Fibroblast of the aortic adventitia (primary cell): ENCODE measurements at places on chromosomes 7 and 10.

DNA sequence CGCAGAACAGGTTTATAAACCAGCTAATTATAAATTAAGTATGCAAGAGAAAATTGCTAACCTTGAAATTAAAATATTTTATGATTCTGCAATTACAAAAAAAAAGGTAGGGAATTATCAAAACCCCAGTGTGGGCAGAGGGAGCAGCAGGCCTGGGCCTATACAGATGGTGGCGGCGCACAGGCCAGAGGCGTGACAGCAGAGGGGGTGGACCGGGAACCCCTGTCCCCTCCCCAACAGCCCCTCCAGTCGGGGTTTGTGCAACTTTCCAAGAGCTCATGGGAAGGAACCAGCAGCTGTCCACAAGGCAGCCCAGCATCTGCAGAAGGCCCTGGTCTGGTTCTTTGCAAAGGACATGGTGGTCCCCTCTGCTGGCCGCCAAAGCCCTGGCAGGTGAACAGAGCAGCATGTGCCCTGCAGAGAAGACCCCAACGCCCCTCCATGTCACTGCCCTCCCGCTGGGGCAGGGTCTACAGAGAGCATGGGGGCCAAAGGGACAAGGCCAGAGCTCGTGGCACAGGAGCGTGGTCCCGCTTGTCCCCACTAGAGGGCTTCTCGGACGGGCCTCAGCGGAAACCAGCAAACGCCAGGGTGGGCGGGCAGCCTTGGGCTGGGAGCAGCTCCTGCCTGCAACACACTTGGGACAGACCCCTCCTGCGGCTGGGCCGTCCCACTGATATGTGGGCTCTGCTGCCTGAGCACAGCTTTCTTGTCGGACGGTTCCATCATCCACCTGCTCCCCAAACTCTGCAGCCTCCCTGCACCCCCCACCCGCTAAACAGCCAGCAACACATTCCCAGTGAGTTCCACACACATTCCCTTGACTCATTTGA, 75.1 kb downstream of the EBF3 start:
- DNase-seq, result peak; percentile 52

- DNase-seq, result peak; percentile 64
Measured at GRCh38 chr10:110610308-110610774, 33.8 kb upstream of the RBM20 start.

DNA sequence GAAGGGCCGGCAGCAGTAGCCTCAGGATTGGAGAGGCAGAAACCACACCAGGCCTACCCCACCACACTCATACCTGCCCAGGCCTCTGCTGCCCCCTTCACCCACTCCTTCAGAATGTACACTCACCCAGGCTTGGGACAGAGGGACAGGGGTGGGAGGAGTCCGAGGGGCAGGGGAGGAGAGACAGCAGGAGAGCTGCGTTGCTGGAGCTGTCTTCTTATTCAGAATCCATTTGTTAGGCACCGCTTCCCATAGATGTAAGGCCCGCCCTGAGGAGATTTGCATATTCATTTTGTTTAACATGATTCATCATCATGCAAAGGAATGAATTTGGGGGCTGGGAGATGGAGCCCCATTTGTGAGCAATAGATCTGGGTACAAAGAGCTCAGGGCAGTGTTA, 156.7 kb downstream of the CDH23 start:
- DNase-seq, result no peak

GRCh38 chr7:21916176-21916575, 29.5 kb downstream of the CDCA7L start:
- no peak for DNase-seq

GRCh38 chr7:38316733-38317360, 43.4 kb upstream of the TARP start:
- no peak for DNase-seq

- no peak for DNase-seq
Measured at GRCh38 chr10:70176441-70176840, 6.1 kb upstream of the SAR1A start.

DNA sequence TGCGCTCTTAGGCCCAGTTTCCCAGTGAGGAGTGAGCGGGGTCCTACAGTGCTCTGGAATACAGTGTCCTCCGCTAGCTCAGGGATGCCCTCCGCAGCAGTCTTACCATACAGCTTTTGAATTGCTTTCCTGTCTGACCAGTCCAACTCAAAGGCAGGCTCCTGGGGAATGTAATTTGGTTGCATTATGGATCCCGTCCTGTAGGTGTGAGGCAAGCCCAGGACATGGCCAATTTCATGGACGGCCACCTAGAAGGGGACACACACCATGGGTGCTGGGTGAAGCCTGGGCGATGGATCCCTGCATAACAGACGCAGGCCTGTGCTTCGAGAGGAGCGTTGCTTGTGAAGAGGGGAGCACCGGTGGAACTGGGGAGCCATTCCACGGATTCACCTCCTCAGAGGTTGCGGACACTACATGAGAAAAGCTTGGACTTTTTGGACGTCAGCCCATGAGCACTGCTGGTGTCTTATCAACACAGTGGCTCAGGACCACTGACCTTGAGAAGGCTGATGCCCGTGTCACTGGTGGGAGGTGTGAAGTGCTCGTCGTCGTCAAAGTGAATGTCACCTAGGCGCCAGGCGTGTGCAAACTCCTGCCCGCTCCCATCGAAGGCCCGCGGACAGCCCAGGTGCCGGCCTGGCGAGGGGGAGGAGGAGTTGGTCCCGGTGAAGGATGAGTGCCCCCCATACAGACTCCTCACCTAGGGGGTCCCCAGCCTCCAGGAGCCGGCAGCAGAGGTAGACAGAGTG, 3.3 kb downstream of the MMP21 start:
- DNase-seq, result no peak

DNA sequence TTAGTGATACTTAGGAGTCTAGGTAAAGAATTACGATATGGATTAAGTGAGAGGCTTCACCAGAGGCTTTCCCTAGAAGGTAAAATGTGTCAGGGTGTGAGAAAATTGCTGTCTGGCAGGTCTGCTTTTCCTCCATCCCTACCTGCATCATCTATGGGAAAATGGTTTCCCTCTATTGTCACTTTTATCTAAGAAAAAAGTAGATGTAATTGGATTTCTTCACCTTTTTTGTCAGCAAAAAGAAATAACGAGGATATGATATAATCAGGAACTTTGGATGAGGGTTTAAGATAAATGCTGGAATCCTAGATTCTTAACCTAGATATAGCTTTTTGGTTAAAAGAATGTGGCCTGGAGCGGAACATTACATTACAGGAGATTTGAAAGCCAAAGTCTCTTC, 146.1 kb downstream of the MAGI2 start:
- no peak for DNase-seq

GRCh38 chr10:35949811-35950211, 307.7 kb upstream of the FZD8 start:
- no peak for DNase-seq

DNA sequence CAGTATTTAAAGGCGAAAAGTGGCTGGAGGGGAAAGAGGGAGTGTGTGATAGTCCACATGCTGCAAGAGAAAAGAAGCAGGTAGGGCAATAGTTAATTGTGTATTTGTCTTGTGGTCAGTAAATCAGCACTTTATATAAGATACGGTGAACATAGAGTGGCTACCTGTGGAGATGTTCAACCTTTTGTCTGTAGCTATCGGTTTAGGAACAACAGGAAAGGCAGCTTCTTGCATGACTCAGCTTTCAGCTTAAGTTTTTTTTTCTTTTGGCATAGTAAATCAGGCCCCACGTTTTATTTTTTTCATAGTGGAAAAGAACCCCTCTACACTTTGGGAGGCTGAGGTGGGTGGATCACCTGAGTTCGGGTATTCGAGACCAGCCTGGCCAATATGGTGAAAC, 14.2 kb upstream of the MTPN start:
- DNase-seq, result no peak

GRCh38 chr7:52781250-52781649, 254.2 kb upstream of the POM121L12 start:
- no peak for DNase-seq

GRCh38 chr10:76885816-76886215, 751.8 kb downstream of the KCNMA1 start:
- peak; percentile 73 for DNase-seq

- DNase-seq, result no peak
Measured at GRCh38 chr7:127186686-127187085, 66.1 kb downstream of the GRM8 start.

- DNase-seq, result no peak
Measured at GRCh38 chr10:10460451-10460850, 557.2 kb upstream of the CELF2 start.

GRCh38 chr10:70786799-70787415, 1.7 kb upstream of the TBATA start:
- no peak for DNase-seq

- DNase-seq, result no peak
Measured at GRCh38 chr7:71988201-71988600, 423.9 kb downstream of the CALN1 start.

DNA sequence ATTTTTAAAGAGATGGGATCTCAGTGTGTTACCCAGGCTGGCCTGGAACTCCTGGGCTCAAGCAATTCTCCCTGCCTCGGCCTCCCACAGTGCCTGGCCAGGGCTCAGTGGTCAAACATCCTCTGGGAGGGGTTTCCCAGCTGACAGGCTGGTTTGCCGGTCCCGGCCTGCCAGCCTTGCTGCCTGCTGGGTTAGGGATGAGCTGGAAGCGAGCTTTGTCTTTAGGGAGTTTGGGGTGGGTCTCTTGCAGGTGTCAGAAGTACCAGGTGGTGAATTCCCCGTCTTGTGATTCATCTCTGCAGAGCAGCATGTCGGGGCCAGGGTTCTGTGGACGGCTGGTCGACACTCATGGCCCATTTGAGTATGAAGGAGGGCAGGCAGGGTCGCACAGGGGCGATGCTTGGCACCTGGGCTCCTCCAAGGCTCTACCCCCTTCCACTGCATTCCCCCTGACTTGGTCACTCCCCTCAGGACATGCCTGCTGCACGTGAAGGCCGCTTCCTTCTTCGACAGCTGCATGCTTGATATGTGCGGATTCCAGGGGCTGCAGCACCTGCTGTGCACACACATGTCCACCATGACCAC, 30.3 kb downstream of the ZAN start:
- DNase-seq, result no peak

GRCh38 chr10:47088656-47089354, 177.6 kb downstream of the PTPN20 start:
- no peak for DNase-seq

GRCh38 chr10:17793823-17794644, 15.1 kb upstream of the MRC1 start:
- no peak for DNase-seq
